ENCODE measurements at places on chromosomes 11 and 22.

DNA sequence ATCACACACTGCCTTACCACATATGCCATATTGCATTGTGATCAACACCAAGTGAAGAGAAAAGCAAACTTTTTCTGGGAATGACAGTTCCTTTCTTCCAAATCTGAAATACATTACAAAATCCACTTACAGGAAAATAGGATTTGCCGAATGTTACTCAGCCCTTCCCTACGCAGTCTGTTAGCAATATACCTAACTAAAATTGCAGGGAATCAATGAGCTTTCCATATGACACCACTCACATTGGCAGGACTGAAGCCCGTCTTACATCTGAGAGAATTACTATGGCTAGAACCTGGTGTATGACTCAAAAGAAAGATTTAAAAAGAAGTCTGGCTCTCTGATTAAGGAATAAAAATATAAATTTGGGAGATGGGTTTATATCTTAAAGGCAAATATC, 136.0 kb downstream of the LRRC4C start:
- DNase-seq: no peak

DNA sequence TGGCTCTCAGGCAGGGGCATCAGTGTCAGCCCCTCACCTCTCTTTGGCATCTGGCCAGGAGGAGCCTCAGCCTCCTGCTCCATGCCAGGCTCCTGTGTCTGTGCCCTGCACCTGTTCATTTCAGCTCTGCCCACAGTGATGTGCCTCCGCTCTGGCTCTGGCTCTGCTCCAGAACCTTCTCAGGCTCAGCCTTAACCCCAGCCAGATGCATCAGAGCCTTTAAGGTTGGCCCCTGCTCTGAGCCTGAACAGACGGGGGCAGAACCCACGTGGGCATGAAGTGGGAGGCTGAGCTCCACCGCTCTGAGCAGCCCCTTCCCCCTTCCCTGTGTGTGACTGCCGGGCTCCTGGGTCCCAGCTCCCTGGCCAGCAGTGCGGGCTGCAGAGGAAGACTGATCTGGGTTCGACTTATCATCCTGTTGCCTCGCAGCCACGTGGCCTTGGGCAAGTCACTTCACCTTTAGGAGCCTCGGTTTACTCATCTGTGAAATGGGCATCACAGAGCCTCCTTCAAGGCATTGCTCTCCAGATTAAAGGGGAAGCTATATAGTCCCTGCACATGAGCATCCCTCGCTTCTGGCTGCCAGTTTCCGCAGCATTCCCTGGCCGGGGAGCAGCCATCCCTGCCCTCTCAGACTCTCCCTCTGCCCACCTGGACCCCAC, 44.7 kb upstream of the RTL6 start:
- DNase-seq: no peak

- peak; percentile 73 for DNase-seq
Measured at GRCh38 chr22:42299586-42300258, 29.3 kb upstream of the TCF20 start.

DNA sequence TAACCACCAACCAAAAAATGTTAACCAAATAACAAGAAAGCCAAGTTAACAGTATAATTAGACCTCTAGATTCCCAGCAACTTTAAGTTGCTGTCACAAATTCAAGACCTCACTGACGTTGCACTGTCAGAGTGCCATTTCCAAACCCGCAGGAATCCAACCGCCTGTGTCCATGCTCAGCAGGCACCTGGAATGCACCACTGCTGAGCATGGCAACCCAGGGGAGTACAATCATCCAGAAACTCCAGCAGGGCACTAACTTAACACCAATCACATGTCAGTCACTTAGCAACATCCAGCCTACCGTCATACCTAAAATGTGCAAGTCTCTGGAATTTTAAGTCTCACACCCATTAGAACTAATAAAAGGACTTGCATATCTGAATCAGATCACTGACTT, 48.8 kb downstream of the SMCO4 start:
- no peak for DNase-seq

- DNase-seq: no peak
Measured at GRCh38 chr11:132349811-132350733, 979.7 kb downstream of the NTM start.

DNA sequence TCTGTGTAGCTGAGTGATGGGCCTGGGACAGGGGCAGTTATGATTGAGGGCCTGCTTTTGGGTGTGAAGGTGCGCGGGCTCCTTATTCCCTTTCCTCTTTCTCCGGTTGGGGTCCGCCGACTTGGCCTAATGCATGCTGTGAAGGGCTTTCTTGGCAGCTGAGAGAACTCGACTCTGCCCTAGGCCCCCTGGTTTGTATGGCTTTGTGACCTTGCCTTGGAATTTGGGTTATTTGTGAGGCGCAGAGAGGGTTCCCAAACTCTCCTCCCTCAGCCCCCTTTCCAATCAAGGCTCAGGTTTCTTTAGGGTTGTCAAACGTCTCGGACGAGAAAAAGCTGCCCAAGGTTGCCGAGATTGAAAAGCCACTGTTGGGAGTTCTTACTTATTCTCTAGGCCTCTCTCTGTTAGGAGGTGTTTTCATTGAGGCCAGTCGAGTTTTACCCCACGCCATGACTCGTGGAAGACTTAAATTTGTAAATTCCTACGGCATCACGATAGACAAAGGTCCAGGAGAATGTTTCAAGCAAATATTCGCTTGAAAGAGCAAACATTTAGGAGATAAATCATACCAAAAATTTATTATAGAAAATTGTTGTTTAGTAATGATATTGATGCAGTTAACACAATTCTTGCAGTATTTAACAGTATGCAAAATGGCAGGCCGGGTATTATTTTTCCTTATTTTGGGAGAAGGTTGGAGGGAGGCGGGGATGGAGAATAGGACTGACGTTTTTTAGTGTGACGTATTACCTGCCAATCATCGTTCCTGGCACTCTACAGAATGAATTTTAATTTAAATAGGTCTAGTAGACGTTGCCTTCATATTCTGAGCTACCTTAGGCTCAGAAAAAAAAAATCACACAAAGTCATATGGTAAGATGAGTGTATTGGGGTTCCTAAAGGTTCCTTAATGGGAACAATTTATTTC, 689 bp downstream of the PDHX start:
- DNase-seq: no peak

DNA sequence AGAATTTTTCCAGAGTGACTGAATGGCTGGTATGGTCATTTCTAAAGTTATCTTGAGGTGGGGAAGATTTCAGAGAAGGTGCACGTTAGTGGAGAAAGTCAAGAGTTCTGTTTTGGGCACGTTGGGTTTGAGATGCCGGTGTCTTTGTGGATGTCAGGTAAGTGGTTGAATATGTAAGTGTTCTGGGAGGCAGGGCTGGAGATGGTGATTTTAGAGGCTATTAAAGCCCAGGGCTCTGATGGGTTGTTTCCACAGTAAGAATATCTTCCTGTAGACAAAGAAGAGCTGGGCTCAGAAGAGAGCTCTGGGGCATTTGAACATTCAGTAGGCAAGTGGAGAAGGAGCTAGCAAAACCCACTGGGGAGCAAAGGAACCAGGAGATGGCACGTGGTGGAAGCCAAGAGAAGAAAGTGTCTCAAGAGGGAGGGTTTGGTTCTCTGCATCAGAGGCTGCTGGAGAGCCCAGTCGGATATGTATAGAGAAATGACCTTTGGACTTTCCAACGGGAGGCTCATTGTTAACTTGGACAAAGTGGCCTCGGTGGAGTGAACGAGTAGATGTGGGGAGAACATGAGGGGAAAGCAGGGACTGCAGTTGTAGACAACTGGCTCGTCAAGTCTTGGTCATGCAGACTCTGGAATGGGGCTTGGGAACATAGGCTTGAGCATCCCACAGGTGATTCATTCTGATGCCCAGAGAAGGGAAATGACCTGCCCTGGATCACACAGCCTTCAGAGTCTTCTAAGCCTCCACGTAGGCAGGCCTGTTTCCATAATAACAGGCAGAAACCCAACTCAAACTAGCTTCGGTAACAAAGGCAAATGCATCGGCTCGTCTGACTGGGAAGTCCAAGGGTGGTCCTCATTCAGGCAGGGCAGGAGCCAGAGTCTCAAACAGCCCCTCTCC, 98.4 kb upstream of the PARVA start:
- DNase-seq: no peak

- no peak for DNase-seq
Measured at GRCh38 chr11:66333896-66334604, 2.2 kb downstream of the RIN1 start.

GRCh38 chr11:130211781-130212401, 52.3 kb downstream of the ST14 start:
- no peak for DNase-seq

GRCh38 chr11:28690746-28691145, 582.6 kb downstream of the METTL15 start:
- no peak for DNase-seq

DNA sequence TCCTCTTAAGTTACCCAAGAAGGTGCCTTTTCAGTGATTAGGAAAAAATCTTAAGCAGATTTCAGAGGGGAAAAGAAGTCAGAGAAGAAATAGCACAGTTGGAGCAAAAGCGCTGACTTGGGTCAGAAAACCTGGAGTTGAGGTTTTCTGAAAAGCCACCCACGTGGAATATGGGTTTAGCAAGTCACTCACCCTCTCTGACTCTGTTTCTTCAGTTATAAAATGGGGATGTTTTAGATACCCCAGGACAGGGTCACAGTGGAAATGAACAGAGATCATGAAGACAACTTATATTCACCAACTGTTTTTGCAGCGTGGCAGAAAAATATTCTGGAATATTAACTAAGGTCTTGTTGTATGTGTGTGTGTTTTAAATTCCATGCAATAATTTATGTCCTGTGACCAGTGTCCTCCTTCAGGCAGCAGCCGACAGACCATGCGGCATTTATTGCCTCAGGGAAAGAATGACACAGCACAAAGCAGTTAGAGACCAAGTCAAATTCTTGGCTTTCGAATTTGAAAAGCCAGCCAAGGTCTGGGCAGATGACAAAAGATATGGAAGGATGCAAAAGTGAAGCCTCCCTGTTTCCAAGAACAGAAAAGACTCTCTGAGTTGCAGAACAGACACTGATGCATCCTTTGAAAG, 119.9 kb downstream of the MIAT start:
- no peak for DNase-seq

DNA sequence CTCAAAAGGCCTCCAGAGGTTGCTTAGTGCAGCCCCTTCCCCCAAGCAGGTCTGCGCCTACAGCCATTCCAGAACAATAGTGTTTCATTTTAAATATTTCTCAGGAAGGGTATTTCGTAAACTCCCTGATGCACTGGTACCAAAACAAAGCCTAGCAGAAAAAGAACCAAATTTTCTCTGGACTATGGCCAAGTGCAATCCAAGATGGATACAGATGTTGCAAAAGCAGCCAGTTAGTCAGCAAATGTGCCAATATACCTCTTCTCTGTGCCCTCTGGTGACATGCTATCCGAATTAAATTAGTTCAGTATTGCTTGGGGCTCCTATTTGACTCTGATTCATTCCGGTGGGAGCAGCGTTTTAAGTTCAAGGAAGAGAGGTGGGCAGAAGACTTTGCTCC, 247.8 kb downstream of the NTM start:
- no peak for DNase-seq

DNA sequence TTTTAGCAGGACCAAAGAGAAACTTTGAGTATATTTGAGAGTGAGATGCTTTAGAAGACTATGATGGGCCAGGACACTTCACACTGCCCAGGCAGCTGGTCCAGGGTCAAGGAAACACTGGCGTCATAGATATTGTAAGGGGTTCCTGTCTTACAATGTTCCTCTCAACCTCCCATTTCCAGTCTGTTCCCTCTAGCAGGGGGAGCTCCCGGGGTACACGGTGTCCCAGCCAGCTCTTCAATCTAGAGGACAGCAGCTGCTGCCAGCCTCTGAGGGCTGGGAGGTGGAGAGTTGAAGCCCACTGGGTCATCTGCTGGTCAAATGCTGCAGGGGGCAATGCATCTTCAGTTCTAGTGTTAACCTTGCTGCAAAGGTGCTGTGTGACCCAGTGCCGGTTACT, 40.7 kb upstream of the TIMP3 start:
- DNase-seq: no peak

DNA sequence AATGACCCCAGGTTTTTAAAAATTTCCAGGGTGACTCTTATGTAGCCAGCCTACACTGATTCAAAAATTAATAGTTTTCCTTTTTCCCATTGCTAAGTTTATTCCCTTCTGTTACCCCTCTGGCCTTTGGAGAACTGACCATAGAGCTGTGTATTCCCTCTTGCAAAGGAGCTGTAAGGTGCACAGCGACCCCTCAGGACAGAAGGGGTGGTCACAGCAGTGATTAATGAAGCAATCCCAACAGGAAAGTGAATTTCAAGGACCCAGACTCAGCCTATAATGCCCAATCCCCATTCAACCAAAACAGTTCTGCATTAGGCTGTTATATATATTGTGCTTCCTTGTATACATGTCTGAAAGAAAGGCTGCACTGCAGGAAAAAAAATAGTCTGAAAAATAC, 147.1 kb downstream of the WT1 start:
- DNase-seq: no peak

- DNase-seq: no peak
Measured at GRCh38 chr11:110793556-110793955, 81.3 kb upstream of the ARHGAP20 start.

GRCh38 chr22:46695346-46696228, 42.5 kb downstream of the CERK start:
- DNase-seq: no peak

DNA sequence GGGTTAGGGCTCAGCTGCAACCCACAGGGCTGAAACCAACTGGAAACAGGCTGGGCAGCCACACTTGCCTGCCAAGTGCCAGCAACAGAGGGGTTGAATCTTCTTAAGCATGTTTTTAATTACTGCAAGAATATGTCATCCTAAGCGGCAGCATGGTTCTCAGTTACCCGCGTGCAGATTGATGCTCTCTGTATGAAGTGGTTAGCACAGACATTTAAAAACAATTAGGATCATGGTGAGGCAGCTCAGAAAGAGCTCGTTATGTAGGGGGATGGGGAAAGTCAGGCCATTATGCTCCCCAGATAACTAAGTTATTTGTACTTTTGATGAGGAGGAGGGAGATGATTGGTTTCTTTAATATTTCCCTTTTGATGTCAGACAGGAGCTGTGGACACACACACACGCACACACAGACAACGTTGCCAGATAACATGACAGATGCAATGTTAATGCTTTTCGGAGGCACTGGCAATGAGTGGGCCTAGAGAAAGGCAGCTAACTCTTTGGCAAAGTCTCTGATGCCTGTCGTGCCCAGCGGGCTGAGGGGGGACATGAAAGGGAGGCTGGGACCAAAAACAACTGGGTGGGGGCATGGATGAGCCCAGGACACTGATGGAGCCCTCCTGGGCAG, 389.7 kb downstream of the NXPE2 start:
- DNase-seq: no peak

DNA sequence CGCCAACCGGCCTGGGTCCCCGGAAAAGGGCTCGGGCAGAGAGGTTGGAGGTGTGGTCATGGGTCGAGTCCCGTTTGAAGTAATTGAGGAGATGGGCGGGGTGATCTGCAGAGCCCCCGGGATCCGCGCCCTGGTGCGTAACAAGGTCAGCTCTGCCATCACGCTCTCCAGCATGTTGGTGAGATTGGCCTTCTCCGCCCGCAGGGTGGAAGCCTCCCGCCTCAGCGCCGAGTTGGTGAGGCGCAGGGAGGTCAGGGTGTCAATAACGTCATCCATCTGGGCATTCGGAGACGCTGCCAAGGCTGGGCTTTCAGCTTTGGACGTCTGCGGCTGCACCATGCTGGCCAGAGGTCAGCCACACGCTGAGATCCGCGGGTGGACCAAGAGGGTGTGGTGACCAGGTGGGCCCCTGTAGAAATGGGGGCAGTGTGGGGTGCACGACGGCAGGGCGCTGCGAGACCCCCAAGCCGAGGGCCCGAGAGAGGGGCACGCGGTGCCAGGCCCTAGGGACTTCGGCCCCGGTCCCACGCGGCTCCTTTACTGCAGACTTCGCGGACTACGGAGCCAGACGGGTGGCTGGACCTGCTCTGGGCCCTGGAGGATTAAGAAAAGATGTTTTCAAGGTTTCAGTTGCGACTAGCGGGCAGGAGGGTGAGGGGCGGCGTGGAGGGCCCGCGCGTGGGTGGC, 672 bp downstream of the RTL6 start:
- peak; percentile 21 for DNase-seq

GRCh38 chr11:72512956-72513355, 78.6 kb upstream of the CLPB start:
- DNase-seq: no peak
